ENCODE measurements at places on chromosomes 2 and 18.

DNA sequence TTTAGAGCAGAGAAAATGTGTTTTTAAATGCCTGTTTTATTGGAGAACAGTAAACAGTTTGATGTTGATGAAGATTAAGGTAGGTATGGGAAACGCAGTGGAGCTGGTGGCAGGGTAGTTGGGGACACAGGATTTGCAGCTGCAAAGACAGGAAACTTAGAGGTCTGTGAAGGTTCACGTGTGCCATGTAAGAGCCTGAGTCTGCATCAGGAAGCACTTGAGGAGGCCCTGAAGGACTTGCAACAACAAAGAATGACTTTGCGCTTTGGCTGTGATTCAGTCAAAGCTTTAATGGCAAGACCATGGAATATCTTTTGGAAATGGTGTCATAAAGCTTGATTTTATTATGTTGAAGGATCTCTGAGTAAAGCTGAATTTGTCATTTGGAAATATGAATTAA lies 347.6 kb upstream of the KCNJ3 start:
- DNase-seq = no peak

- DNase-seq = peak; percentile 14
Measured at GRCh38 chr2:233928594-233929351, 11.6 kb downstream of the TRPM8 start.

DNA sequence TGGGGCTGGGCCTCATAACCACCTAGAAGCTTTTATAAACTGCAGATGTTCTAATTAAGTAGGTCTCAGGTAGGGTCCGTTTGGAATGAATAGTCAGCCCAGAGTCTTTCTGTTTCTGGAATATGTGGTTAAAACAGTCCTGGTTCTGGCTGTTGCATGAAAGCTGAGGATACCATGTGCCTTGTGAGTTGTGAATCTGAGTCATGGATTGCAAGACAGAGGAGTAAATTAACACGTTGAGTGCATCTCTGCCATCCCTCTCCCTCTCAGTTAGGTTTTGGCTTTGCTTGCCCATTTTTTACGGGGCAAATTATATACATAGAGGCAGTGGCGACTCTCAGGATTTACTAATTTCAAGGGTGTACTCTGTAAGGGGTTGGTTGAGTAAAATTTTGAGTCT lies 59.1 kb downstream of the NCK2 start:
- no peak for DNase-seq

DNA sequence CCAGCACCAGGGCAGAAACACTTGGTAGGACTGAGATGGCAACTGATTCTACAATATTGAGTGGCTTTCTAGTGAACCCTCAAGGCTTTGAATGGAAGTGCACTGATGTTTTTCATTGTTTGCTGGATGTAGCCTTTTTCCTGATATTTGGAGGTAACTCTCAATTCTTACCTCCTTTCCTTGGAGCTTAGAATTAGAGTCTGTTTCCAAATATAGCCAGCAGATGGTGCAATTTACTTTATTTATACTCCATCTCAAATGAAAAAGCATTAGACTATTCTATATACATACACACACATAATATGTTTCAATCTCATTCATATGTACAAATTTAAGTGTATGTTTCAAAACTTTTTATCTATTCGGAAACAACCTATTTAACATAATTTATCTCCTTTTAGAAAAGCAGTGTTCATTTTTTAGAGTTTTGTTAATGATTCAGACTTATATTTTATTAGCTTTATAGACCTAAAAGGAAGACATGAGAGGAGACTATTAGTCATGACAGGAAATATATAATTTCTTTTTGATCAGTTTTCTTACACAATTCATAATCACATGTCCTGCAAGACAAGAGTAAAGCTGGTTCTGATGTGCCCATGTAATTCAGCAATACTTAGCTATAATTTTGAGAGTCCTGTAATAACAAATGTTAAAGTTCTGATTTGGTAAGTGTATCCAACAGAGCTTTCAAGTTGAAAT lies 124.8 kb downstream of the NUP35 start:
- peak; percentile 42 for DNase-seq

DNA sequence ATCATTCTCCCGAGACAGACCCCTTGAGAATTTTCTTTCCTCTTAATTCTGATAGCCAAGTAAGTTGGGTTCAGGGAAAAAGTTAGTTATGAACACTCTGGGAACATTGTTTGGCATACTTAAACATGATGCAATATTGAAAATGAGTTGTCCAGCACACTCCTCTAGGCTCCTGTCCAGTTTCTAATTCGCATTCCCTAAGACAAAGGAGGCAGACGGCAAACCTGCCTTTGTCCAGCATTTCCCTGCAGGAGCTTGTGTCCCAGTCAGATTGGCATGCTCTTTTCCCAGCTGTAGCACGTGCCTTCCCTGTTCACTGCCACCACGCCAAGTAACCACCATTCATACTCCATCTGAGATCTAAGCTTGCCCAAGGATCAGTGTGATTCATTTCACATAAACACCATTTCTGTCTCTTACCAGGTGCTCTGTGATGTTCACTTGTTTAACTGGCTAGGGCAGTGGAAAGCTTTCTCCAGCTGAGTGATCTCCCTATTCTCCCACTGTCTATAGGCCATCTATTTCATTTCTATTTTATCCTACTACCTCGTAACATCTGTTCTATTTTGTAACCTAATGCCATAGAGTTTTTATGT lies 150.0 kb upstream of the EPB41L3 start:
- DNase-seq = no peak

DNA sequence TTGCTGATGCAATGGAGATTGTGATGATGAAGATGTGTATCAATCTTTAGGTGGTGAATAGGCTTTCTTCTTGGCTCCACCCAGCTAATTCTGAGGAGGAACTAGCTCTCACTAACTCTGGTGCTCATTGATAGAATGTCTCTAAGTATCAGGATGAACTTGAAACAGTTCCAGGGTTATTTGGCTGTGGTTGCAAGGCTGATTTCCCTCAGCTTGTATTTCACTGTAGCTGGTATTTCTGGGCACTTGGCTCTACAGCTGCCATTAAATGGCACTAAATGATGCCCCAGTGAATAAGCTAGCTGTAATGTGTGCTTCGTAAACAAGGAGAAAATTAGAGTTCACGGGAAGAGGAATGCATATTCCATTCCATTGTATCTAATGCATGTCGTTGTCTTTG lies 241.2 kb downstream of the RPIA start:
- DNase-seq = no peak

GRCh38 chr2:113818382-113818951 lies 62.0 kb upstream of the SLC35F5 start:
- peak; percentile 95 for DNase-seq

GRCh38 chr2:133760376-133760775 lies 192.1 kb upstream of the NCKAP5 start:
- DNase-seq = peak; percentile 90

DNA sequence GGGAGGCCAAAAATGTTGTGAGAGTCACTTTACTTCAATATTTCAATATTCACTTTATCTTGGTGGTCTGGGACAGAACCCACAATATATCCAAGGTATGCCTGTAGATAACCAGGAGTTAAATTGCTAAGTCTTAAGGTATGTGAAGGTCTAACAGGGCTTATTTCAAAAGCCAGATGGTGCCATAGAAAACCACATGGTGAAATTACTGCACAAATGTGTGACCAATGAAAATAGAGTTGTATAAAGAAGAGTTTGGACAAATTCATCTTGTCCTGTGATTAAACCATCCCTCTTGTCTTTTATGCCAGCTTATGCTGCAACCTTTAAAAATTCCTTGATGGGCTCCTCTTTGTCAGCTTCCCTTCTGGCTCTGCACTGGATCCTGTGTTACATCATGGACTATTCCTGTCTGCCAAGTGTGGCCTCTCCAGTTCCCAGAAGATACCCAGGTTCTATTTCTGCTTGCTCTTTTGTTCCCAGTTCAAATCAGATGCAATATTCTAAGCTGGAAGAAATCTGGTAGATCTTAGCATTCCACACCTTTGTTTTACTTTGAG lies 46.8 kb downstream of the ANTXR1 start:
- DNase-seq = no peak

DNA sequence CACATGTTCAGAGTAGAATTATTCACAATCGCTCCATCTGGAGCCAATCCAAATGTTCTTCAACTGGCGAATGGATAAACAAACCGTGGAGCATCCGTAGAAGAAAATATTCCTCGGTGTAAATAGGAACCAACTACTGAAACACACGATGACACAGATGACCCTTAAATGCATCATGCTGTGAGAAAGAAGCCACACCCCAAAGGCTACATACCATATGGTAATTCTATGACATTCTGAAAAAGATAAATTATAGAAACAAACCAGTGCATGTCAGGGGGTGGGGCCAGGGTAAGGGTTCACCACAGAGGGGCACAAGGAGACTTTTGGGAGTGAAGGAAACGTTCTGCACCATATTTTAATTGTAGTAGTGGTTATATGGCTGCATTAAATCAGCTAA lies 312.2 kb upstream of the SMIM21 start:
- DNase-seq = peak; percentile 6

DNA sequence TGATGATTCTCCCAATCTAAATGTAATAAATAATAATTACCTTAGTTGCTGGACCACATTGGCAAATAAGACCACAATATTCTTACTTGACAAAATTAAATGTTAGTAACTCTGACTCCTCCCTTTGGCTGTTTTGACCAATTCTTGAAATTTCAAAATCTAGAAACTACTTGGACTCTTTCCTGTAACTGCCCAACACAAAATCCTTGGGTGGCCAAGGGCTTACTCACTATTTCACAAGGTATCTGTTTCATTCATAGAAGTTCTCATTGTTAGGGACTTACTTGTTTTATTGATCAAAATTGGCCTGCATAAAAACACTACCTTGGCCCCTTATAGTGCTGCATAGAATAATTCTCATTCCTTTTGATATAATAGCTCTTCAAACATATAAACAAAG lies 19.4 kb downstream of the CDH20 start:
- DNase-seq = no peak

DNA sequence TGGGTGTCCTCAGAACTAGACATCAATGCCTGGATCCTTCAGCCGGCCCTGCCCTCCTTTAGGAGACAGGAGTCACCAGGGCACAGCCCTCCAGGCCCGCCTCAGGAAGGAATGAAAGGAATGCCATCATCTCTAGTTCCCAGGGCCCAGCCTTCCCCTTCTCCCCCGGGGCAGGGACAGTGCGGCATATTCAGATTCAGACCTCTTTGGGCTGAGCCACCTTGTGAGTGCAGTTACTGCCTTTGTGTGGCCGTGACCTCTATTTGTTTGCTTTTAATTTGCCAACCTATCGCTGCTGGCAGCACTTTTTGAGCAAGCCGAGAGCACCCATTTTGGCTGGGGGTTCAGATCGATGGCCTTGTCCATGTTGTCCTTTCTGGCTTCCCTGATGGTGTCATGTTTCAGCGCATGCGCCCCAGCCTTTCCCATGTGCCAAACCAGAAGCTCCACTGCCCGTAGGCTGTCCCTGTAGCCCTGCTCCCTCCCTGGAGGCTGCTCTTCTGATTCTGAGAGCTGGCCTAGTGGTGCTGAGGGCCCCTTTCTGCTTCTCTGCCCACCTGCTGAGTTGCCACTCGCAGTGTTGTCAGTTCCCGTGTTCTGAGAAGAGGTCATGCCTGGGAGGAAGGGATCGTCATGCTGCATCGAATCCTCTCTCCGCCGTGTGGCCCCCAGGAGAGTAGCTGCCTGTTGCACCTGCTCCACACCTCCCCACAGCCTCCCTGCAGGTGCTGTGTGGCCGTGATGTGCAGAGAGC lies 10.9 kb downstream of the ANKRD23 start:
- peak; percentile 74 for DNase-seq

DNA sequence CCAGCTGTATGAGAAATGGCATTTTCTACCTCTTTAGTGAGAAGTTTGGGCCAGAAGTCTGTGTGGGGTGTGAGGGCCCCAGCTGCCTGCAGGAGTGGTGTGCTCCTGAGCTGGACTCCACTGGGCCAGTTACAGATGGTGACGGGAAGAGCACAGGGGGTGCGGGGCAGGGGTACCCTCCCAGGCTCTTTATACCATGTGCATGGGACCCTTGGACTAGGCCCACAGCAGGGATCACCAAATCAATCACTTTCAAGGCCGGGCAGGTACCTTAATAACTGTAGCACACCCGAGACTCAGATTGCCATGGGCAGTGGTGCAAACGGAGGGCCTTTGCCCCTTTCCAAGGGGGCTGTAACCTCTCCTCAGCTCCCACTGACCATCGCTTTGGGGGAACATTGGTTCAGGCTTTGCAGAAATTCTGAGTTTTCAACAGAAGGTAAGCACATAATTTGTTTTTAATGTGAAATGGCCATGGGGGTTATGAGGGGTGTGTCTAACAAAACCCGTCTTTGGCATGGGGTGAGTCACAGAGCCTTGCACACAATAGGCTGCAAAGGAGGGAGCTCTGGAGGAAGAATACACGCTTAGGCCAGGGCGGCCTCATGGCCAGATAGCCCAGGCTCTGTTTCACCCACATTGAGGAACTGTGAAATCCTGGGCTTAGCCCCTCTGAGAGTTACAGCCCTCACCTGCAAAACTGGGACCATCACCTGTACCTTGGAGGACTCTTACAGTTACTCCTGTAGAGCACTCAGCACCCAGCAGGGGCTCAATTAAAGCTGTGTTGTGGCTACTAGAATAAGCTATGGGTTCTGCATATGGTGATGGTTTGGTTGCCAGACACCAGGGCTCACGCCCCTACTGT lies 141.0 kb upstream of the BCL2L11 start:
- DNase-seq = no peak

GRCh38 chr2:100046961-100047947 lies 95.1 kb downstream of the AFF3 start:
- DNase-seq = no peak

DNA sequence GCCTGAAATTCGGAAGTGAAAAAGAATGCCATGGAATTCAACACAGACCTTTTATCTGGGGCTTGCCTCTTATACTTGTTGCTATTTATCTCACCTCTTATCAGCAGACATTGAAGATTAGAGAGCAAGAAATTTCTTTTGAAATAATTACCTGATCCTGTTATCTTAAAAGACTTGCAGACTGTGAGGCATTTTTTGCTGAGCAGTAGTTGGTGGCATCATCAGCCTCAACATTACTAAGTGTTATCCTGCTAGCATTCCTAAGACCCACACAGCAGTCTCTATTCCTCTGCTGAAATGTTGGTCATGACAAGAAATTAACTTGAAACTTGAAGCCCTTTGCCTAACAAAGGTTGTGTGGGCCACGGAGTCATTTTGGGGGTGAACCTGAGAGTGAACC lies 186.5 kb downstream of the TRIB2 start:
- DNase-seq = peak; percentile 31
